Activated T-helper 9 cell treated with anti-CD3 and anti-CD28 coated beads, Interleukin-2, amount 50 U/mL, for 16 hours (primary cell): ENCODE measurements at places on chromosomes 11 and 22.

- DNase-seq, result no peak
Measured at GRCh38 chr11:111236383-111236782, 9.1 kb upstream of the POU2AF2 start.

DNA sequence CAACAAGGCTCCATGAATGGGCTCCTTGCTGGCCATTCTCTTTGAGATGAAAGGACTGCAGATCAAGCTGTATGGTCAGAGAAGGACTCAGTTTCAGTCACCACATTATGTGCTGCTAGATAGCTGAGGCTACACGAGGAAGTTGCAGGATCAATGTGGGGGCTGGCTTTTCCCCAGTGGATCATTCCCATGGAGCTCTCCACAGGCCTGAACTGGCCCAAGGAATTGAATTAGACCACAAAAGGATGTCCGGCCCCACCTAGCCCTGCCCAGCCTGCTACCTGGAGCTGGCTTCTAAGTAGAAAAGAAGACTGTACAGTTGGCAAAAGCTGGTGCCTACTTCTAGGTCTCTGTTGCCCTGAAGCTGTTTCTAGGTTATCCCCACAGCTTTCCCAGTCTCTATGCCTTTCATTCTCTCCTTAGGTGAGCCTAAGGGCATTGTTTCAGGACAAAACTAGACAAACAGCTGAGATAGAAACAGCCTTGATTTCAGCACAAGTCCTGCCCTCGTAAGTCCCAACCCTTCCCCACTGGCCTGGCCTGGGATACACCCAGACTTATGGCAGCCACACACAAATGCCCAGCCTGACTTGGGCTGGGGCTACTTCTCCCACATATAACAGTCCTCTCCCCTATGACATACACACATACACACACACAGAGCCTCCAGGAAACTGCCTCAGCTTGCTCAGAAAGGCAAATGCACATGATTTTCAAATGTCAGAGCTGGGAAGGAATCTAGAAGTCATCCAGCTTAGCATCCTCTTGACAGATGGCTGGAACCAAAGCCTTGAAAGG is 129.1 kb upstream of the NCAM1 start:
- DNase-seq, result no peak

GRCh38 chr11:20493340-20493739 is 105.8 kb downstream of the PRMT3 start:
- DNase-seq, result no peak

DNA sequence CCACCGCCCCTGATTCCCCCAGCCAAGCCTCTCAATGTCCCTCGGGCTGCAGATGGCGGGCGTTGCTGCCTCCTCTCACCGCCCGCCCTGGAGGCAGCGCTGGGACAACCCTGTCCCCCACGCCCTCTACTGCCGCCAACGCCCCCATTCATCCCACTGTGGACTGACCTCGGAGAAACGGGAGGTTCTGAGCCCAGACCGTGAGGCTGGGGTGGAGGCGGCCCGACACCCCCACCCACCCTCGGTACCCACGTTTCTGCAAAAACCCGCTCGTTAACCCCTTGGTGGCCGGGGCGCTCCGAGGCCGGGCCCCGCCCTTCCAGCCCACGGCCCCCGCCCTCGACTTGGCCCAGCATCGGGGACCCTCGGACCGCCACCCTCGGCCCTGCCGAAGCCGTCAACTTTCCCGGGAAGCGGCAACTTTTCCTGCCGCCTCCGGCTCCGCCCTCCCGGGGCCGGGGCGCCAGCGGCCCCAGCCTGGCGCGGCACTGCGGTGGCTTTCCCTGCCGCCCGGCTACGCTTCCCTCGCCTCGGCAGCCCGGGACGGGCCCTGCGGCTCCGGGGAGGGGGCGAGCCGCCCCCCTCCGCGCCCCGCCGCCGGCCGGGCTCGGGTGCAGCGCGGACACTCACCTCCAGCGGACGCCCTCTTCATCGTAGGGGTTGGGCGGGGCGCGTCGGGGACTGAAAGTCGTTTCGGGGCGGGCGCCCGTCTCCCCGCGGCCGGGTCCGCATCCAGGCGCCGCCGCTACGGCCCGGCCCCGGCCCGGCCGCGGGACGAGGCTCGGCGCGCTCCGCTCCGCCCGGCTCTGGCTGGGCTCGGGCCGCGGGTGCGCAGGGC is 458 bp downstream of the RTN4R start:
- DNase-seq, result no peak

DNA sequence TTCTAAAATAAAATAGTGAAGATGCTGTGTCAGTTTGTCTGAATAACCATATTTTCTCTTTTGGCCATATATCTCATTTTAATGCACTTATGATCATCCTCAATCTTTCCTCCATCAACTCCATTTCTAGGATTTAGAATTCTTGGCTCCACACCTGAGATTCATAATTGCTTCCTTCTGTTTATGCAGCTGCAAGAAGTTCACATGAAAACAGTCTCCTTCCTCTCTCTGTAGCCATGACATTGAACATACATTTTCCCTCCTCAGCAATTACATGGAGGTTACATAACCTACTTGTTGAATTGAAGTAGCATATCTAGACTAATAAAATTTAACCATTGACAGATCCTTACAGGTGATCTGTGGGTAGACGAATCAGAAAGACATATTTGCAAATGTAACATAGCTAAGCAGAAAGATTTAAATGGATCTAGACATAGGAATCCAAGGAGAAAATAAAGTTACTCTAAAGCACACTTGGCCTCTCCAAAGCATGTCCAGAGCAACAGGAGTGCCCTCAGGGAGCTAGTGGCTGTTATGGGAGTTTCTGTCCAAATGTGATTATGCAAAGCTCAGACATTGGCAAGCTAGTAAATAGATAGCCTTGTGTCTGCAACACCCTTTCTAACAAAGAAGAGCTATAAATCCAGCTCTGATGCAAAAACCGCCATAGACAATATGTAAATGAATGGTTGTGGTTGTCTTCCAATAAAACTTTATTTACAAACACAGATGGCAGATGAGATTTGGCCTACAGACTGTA is 119.9 kb upstream of the MPPED2 start:
- DNase-seq, result no peak

- DNase-seq, result no peak
Measured at GRCh38 chr22:49786976-49787706, 40.5 kb downstream of the BRD1 start.

- no peak for DNase-seq
Measured at GRCh38 chr11:65610404-65610803, 3.6 kb downstream of the MAP3K11 start.

GRCh38 chr11:126403022-126403581 is 47.6 kb downstream of the ST3GAL4 start:
- DNase-seq, result no peak

- DNase-seq, result no peak
Measured at GRCh38 chr11:15670520-15671070, 555.9 kb downstream of the INSC start.

- no peak for DNase-seq
Measured at GRCh38 chr11:14544611-14545010, 24.4 kb upstream of the PSMA1 start.

DNA sequence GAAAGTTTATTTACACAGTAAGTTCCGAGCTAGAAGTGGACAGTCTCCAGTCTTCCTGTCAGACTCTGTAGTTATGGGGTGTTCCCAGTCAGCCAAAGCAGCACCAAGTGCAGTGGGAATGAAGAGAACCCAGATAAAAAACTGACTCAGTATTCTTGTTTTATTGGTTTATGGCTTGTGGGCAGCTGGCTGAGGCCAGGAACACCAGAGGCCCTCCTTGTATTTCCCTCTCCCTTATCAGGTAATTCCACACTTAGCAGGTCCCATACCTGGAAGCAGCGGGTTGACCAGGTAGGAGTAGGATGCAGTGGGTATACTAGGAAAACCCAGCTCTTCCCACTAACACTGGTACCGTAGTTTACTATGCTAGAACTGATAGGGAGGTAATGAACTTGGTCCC is 3.5 kb upstream of the BACE1-AS start:
- DNase-seq, result no peak
